ENCODE measurements at places on chromosomes 11 and 22.

GRCh38 chr22:20203142-20203551, 52.3 kb upstream of the CCDC188 start:
- DNase-seq, result no peak

GRCh38 chr11:61923166-61924063, 6.0 kb upstream of the RAB3IL1 start:
- peak; percentile 15 for DNase-seq

DNA sequence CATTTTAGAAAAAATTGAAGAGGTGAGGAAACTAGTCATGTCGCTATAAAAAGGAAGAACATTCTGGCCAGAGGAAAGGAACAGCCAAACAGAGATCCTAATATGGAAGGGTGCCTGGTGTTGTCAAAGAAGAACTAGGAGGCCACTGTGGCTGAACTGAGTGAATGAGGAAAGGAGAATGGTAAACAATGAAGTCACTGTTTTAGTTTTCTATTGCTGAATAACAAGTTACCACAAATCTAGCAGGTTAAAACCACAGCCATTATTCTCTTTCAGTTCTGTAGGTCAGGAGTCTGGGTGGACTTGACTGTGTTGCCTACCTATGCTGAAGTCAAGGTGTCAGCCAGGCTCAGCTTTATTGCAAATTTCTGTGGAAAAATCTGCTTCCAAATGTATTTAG, 549.3 kb upstream of the CCDC90B start:
- DNase-seq, result no peak

DNA sequence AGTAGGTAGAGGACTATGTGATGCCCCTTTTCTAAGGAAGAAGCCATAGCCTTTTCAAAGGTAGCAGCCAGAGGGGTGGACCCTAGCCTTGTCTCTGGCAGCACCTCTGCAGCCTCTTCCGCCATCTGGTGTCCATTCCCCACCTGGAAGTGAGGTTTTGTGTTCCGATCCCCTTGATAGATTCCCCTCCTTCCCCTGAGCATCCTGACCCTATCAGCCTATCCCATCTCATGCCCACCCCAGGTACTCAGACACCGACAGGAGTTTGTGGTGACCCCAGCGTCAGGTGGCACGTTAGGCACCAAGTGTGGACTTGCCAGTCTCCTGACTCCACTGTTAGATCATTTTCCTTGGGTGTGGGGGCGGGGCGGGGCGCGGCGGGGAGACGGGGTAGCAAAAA, 398 bp upstream of the FAM89B start:
- DNase-seq, result peak; percentile 76

GRCh38 chr22:20244250-20244648, 23.9 kb downstream of the RTN4R start:
- DNase-seq, result no peak

DNA sequence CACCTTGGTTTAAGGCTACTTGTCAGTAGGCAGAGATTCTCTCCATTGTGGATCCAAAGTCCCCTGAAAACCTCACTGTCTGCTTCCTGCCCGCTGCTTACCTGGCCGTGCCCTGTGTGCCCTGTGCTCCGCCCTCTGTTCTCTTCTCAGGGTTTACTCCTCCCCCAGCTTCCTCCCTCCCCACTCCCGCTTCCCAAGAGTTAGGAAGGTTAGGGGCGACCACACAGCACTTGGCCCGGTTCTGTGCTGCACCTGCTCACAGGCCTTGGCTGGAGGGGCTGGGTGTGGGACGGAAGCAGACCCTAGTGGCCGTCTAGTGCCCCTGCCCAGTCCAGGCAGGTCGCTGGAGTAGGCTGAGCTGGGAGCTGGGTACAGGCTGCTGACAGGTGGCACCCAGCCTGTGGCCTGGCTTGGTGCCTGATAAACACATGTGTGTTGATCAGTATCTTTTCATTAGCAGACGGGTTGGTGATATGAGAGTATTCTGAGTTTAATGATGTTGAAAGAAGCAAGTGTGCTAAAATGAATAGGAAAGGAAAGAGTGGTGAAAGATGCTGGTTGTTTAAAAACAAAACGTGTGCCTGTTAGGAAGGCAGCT, 40.5 kb downstream of the GRAMD4 start:
- no peak for DNase-seq

- no peak for DNase-seq
Observed at GRCh38 chr11:66885469-66885868, 28.6 kb downstream of the LRFN4 start.

DNA sequence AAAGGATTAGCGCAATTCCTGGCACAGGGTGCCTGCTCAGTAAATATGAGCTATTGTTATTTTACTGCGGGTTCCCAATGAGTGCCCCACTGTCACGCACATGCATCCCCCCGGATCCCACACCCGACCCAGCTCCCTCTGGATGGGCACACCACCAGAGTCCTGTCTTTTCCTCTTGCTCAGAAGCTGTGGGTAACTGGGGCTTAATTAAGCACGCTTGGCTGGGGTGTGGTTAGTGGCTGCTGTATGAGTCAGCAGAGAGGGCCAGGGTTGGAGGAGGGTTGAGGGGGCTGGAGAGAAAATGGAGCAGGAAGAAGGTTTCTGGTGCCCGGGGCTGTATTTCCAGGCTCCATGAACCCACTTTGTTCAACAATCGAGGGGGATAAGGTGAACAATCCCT, 30.3 kb upstream of the NECTIN1 start:
- peak; percentile 74 for DNase-seq

- DNase-seq, result no peak
Observed at GRCh38 chr11:67230406-67230805, 35.9 kb upstream of the GRK2 start.

DNA sequence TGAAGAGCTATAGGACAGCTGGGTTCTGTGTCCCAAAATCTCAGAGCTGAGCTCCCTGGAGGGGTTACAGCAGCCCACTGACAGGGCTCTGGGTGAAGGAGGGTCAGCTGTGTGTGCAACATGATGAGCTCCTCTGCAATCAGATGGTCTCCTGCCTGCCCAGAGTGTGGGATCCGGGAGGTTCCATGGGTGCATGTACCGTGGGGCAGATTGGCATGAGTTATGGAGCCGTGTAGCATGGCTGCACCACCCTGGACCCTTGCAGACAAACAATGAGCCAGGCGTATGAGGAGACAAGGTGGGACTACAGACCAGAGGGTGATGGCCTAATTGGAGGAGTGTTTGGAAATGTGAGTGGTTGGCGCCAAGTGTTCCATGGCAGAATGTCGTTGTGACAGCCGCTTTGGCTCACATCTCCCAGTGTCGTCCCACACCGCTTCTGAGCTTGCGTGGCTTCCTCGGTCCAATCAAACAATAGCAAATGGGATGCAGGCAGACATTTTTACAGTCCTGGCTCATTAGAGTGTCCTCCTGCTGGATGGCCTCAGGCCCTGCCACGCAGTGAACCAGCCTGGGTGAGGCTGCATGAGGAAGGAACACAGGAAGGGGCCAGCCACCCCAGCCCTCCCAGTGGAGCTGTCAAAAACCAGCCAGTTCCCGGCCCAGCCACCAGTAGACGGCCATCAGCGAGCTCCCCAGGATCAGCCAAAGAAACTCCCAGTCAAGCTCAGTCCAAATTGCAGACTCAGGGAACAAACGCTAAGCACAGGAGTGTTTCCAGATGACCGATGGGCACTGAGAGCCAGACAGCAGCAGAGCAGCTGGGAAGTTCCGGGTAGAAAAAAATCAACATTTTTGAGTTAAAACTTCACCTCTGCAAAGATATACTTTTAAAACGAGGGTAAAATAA, 1066.9 kb downstream of the BRD1 start:
- DNase-seq, result no peak

- no peak for DNase-seq
Observed at GRCh38 chr11:3947061-3947460, 91.6 kb downstream of the STIM1 start.

DNA sequence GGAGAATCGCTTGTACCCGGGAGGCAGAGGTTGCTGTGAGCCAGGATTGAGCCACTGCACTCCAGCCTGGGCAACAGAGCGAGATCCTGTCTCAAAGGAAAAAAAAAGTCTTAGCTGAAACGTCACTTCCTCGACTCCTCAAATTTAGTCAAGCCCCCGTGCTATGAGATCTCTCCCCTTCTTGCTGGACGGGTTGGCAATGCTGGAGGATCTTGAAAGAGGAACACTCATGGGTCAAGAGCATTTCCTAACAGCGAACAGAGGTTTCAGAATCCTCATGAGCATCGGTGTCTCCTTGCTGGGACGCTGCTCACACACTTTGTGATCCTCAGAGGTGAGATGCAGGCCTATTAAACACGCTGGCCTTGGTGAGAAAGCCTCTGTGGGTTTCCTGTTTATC, 35.9 kb downstream of the APOL3 start:
- DNase-seq, result no peak

- no peak for DNase-seq
Observed at GRCh38 chr22:23789638-23790037, 2.9 kb downstream of the SMARCB1 start.

DNA sequence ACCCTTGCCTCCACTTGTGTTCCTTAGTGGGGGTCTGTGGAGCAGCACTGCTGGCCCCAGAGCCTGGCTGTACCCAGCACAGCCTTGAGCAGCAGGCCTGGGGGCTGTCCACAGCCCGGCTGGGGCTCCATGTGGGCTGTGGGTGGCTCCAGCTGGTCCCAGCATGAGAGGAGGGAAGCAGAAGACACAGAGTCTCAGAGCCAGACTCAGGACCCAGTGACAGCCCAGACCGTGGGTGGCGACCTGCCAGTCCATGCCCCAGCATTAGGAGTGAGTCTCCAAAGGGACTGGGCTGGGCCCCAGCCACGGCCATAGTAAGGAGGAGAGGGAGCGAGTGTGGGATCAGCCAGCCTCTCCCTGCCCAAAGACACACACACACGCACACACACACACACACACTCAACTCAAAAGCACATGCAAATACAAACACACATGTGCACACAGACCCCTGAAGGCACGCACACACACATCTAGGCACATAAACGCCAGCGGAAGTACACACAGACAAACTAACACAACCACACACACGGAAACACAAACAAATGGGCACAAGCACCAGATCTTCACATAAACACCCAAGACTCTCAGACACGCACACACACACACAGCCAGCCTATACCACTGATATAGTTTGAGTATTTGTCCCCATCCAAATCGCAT, 16.7 kb upstream of the LRRC10B start:
- DNase-seq, result no peak

DNA sequence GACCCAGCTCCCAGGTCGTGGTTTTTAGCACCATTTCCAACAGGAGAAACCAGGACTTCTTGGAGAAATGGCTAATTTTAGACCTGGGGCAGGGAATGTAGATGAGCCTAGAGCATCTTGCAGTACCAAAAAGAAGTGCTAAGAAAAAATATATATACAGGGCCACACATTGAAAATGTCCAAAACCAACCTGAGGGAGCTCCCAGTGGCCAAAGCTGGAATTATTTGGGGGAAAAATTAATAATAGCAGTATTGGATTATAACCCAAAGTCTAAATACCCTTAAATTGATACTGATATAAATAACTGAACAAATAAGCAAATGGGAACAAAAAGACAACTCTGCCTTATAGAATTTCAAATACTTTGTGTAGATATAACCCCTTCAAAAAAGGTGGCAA, 108.0 kb downstream of the PARVA start:
- no peak for DNase-seq

DNA sequence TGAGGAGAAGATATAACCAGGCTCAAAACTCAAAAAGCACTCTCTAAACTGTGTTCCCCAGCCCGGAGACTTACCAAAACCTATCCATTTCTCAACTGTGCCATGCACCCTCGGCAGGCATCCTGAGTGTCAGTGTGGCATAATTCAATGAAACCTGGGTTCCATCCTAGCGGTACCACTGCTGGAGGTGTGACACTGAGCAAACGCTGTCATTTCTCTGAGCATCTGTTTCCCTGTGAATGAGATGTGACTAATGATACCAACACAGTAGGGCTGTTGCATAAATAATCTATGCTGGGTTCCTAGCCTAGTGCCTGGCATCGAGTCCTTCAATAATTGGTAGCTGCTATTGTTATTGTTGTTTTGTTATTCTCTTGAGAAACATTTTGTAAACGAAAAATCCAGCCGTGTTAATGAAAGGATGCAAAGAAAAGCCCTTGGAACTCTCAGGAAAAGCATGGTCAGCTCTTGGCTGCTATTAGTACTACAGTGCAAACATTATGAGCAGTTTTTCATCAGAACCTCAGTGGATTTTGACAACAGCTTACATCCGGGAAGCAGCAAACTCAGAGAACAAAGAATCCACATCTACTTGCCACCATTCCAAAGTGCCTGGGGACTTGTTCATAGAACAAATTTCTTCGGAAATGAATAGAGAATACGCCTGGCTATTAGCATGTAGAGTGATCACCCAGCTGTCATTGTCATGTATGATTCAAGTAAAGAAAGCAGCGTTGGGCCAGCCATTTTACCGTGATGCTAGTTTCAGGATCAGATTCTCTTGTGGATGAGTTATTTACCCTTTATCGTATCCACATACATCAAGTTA, 53.7 kb downstream of the TECTA start:
- DNase-seq, result no peak

DNA sequence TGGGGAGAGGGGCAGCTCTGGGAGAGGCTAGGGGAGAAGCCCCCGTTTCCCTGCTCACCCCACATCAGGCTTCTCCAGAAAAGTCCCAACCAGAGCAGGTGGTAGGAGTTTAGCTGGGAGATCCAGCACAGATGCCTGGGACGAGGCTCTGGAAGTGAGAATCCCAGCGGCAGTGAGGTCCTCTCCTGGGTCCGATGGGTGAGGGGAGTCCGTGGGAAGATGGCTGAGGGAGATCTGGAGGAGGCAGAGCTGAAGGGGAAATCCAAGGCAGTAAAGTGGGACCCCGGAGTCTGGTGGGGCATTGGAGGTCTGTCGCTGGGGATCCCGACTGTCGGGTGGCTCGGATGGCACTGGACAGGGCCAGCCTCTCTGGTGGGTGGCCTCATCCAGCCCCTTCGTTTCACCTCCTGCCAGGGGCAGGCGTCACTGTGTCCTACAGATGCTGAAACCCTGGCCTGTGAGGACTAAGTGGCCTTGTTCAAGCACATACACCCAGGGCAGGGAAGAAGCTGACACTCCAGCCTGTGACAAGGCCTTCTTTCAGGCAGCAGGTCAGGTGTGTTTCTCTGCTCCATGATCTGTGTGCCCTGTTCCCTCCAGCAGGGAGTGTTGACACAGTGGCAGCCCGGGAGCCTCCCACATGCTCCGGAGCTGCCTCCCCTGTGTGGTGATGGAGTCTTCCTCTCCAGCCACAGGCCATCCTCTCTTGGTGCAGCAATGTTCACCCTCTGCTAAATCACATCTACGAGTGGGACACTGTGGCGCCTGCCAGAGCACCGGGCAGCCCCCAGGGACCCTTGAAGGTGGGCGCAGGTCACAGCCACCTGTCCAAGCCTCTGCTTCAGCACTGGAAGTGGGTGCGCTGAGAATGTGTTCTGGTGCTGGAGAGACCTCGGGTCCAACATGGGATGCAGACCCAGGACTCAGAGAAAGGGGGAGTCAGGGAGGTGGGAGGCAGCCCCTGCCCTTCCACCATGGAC, 850.8 kb downstream of the BRD1 start:
- DNase-seq, result no peak

GRCh38 chr11:95821640-95822039, 31.3 kb downstream of the CEP57 start:
- peak; percentile 41 for DNase-seq

All from epithelial cell of esophagus (primary cell).